ENCODE measurements at places on chromosomes 5 and 9.

- peak; percentile 94 for DNase-seq
Observed at GRCh38 chr9:134325813-134326723, at the start of gene RXRA. RXRA (plus strand) TSS chr9:134326455; CDS start chr9:134326632, 177 bp downstream.

GRCh38 chr5:135710045-135710675 lies 124.3 kb upstream of the SLC25A48 start:
- no peak for DNase-seq

GRCh38 chr5:173775261-173776197 lies 112.6 kb upstream of the CPEB4 start:
- no peak for DNase-seq

GRCh38 chr5:172451771-172452197 lies 2.5 kb downstream of the SH3PXD2B start:
- DNase-seq, result peak; percentile 49

- DNase-seq, result no peak
Observed at GRCh38 chr5:88487066-88487465, 218.4 kb upstream of the TMEM161B start.

DNA sequence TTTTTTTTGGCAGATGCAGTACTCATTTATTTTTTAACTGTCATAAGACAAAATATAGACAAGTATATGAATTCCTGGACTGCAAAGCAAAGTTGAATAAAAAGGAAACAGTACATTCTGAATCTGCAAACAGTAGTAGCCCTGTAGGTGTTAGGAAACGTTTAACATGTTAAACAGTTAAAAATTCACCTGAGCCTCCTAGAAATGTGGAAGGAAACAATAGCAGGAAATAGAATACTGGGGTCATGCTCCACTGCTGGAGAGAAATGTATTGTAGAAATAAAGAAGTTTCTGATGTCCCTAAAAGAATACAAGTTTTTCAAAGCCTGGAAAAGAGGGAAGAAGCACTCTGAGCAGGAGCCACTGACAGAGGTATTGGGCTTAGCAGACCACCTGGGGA lies 866.0 kb downstream of the PTPRD start:
- DNase-seq, result no peak

DNA sequence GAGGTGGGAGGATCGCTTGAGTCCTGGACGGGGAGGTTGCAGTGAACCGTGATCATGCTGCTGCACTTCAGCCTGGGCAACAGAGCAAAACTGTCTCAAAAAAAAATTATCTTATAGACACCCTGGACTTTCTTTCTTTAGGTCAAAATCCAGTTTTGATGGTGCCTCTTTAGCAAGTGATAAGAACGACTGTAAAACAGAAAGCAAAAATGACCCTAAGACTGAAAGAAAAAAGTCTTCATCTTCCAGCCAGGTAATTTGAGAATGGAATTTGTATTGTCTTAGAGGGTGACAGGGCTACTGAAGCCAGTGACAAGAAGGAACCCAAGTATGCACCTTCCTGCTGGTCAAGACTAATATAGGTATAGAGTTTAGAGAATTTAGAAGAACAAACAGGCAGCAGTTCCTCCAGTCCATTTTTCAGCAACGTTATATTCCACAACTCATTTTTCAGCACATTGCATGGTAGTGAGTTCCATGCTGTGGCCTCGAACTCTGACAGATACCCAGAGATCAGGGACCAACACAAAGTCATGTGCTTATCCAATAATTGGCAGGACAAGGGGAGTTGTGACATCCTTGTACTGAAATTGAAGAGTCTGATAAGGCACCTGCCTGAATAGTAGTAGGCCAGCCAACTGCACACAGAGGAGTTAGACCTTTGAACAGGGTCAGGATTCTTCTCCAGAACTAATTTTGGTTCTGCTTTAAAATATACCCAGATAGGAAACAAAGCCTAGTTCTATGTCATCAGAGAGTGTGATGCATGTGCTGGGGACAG lies 46.5 kb downstream of the GRAMD2B start:
- DNase-seq, result no peak

DNA sequence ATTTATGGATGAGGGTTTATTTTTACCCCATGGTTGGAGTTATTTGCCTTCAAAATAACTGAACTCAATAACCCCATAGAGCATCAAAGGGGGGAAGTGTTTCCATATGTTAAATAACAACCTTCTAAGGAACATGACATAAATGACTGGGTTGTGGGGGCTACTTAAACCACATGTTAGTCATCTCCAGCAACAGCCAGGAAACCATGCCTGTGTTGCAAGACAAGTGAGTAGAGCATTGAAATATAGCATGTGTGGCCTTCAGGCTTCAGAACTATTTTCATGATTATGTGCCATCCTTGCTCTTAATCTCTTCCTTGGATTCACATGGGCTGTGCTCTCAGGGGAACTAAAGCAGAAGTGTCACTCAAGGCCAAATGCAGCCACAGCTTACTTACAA lies 431.2 kb downstream of the AGTPBP1 start:
- DNase-seq, result no peak

DNA sequence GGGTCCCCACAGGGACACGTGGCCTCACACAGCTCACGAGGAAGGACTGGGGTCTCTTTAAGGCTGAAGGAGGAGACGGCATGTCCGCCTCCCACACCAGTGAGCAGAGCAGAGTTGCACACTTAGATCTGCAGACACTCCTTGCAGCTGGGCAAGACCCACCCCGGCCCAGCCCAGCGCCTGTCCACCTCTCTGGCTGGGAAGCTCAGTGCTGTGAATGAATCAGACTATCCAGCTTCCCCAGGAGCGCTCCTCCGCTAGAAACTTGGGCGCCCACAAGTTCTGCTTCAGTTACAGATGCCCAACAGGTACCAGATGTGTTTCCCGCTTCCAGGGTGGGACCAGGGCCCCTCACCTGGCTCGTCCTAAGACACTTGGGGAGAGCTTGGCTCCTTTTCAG lies 78.9 kb downstream of the NSUN2 start:
- DNase-seq, result no peak

- DNase-seq, result peak; percentile 88
Observed at GRCh38 chr9:93093877-93094657, 1.9 kb upstream of the CARD19 start.

DNA sequence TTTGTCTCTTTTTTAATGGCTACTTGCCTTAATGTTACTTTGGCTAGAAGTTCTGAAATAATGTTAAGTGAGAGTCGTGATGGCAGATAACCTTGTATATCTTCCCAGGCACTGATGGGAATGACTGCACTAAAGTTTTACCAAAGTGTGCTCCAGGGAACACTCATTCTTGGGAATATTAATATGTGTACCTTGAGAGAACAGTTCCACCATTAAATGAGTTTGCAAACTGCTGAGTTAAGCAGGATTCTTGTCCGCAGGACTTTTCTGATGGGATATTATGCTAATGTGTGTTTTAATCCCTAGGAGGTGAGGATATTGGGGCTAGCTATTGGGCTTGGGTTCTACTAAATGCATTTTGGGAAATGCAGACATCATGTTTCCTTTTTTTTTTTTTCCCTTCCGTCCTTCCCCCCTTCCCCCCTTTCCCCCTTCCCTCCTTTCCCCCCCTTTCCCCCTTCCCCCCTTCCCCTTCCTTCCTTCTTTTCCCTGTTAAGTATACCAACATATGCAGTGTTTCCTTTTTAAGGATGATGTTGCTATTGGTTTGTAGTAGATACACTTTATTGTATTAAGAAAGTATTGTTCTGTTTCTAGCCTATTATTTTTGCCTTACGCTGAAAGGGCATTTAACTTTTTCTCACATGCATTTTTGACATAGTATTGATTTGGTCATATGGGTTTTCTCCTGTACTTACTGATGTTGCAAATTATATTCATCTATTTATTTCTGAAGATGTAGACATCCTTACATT lies 15.5 kb downstream of the ZBTB34 start:
- no peak for DNase-seq

DNA sequence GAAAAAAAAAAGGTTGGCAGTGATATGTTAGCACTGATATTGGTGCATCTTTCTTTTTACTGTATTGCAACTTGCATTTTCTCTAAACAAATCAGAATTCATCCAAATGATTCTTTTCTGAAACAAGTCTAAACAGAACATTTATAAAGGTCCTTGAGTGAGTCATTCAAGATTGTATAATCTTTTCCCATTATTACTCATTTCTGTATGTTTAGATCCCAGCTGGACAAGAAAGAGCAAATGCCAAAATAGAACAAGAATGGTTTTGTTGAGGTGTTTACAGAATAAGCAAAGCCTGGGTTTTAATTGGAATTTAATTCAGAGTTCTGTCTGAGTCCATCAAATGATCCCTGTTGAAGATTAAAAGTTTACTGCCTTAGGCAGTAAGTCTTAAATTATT lies 112.3 kb downstream of the VCAN start:
- no peak for DNase-seq

DNA sequence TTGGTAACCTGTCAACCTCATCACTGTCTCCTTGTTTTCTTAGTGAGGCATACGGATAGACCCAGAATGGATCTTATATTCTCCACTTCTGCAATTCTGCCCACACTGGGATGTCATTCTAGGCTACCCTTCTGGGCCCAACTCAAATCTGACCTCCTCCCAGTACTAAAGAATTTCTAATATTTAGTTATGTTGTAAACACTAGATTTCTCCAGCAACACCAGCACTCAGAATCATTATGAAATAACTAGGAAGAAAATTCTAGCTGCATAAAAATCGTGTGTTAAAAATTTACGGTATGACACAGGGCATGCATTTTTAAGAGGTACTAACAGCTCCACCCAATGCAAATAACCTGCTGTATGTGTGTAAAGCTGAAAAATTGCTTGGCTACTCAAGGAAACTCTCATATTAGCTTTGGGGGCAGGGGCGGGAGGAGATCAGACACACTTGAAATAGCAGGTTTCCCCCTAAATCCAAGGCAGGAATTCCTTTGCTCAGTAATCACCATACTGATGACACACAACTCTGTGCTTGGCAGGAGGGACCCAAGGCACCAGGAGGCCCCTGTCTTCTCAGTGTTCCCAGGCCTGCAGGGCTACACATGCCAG lies 27.3 kb downstream of the MACROH2A1 start:
- no peak for DNase-seq

DNA sequence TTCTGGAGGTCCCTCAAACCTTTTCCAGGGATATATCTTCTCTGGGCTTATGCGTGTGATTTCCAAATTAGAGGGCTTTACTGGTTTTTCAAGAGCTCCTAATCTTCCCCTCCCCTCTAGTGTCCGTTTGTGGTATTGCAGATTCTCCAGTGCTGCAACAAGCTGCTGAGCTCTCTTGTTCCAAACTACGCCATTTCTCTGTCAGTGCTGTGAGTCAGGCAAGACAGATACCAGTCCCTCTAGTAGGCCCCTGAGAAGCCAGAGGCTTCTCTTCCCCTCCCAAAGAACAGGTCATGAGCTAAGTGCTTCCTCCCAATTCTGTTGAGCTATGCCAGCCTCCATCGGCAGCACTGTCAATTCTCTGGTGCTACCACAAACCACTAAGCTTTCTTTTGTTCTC lies 149.5 kb downstream of the FANCC start:
- no peak for DNase-seq

- no peak for DNase-seq
Observed at GRCh38 chr9:108104991-108105390, 615.4 kb upstream of the KLF4 start.

- no peak for DNase-seq
Observed at GRCh38 chr5:14463629-14464028, 118.0 kb upstream of the OTULINL start.

GRCh38 chr9:111969061-111969460 lies 72.4 kb downstream of the UGCG start:
- DNase-seq, result no peak

GRCh38 chr9:114591849-114592248 lies 4.3 kb downstream of the ATP6V1G1 start:
- DNase-seq, result no peak

Measured in spleen (tissue), 13 donors.